ENCODE measurements at places on chromosomes 2 and 18.

DNA sequence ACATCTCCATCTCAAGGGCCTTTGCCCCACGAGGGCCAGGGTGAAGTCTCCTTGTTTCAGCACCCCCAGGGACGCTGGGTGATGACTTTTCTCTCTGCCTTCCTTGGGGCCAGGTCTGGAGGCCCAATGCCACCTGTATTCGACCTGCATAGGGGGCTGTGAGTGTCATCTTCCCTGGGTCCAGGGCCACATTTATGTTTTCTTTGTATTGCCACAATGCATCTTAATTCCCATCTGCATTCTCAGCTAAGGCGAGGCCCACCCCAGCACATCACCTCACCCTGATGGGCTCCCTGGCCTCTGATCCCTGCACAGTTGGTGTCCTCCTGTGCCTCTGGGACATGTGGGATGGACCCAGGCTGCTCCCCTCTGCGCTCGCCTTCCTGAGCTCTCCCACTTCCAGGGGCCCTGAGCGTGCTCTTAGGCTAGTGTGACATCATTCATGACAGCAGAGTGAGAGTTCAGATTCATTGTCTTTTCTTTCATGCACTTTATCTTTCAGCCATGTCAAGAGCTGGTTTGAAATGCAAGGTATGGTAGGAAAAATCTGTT, 122.0 kb upstream of the COPS8 start:
- DNase-seq, result no peak

DNA sequence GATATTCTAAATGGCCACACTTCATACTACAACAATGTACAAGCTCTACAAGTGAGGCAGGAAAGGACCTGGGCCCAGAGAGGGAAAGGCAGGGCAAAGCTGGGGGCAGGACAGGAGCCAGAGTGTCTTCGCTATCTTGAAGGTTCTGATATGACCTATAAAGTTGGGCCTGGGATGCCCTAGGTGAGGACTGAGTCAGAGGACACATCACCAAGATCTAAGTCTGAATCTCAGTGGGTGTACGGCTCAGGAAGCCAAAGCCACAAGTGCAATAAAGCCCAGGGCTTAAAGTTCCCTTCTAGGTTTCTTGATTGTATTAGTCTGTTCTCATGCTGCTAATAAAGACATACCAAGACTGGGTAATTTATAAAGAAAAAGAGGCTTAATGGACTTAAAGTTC, 219.1 kb downstream of the ALK start:
- no peak for DNase-seq

DNA sequence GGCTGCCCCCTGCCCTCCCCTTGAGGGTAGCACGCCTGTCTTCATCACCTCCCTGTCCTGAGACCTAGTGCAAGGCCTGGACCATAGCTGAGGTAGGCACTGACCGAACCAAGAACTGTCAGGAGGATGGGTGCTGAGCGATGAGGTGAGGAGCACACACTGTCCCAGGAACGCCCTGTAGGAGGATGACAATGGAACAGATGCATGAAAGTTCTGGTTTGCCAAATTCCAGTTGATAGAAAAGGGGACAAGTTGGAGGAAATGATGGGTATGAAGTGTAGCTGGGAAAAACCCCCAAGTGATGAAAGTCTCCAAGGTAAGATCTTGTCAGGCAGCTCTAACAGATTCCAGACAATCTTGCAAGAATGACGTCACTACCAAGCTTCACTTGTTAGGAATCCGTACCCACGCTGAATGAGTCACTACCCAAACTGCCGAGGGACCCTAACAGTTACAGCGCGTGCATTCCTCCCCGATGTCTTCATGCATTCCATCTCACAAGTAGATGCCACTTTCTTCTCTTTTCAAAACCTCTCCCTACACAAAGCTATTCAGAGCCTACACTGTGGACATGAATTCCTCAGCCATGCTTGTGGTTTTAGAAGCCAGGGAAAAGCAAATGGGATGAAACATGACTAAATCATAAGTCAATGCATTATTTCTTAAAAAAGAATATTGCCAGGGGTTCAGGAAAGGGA, 27.6 kb downstream of the MRPL33 start:
- no peak for DNase-seq

GRCh38 chr2:9741110-9741509, 102.2 kb upstream of the TAF1B start:
- no peak for DNase-seq

GRCh38 chr18:9838144-9838877, 47.5 kb upstream of the TXNDC2 start:
- no peak for DNase-seq

GRCh38 chr2:862355-862687, 88.3 kb upstream of the SNTG2 start:
- no peak for DNase-seq

DNA sequence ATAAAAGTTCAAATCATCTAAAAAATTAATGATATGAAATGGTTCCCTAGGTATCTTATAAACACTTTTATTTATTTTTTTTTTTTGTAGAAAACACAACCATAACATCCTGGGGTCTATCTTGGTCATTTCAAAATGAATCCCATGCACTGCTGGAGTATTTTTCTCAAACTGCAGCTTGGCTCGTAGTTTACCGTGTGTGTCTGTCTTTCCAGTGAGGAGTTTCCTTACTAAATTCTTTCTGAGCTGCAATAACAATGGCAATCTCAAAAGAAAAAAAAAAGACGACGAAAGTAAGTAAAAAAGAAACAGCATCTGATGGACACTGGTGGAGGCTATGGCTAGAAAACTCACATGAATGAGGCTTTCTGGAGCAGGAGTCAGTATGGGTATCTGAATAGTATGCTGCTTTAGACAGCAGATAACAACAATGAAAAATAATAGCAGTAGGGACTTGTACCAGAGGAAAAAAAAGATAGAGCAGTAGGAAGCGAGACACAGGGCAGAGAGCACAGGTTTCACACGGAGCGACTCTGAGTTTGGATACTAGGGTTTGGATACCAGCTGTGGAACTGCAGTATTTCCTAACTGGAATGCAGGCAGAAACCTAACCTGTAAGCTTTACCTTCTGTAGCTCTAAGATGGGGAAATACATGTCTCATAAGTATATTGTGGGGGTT, 43.5 kb downstream of the CALCRL start:
- no peak for DNase-seq

DNA sequence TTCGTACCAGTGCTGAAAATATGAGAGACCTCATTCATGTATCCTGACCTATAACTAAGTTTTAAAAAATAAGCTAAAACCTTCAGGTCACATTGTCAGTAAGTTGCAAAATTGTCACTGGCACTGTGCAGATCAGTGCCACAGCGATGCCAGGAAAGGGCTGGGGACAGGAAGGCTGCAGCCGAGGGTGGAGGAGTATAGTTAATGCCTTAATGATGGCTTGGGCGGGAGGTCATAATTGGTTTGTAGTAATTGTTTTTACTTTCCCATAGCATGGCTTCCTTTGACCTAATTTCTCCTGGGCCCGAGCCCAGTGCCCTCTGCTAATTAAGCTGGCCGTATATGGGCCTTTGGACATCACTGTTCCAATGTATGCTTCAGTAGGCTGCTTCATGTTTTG, 47.2 kb upstream of the RAB12 start:
- DNase-seq, result no peak

- DNase-seq, result no peak
Observed at GRCh38 chr18:67500522-67501205, 15.9 kb downstream of the DSEL start.

DNA sequence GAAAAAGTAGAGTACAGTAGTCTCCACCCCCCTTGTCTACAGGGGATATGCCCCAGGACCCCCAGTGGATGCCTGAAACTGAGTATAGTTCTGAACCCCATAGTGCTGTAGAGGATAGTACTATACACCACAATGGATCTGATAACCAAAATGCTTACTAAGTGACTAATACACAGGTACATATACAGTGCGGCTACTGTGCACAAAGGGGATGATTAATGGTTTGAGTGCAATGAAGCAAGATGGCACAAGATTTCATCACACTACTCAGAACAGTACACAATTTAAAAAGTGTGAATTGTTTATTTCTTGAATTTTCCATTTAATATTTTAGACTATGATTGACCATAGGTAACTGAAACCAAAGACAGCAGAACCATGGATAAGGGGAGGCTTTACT, 446.9 kb upstream of the NRP2 start:
- DNase-seq, result no peak

DNA sequence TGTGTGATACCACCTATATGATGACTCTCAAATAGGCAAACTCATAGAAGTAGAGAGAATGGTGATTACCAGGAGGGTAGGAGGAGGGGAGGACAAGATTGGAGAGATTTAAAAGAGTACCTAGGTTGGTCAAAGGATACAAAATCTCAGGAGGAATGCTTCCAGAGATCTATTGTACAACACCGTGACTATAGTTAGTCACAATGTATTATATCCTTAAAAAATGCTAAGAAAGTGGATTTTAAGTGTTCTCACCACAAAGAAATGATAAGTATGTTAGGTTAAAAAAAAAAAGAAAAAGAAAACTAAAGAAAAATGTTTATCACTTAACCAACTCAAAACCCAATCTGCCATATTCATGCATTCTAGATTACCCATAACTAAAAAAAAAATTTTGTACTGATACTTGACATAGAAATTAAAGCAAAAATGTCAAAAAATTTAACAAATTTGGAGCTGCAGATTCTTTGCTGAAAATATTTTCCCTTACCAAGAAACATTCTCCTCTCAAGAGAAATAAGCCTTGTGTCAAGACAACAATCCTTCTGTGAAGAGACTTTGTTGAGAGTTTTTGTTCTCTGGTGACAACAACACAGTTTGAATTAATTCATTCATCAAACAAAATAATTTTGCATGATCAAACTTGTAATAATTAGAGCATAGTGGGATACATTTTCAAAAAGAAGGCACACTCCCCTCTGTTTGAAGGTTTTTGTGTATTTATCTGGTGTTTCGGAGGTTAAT, 213.1 kb downstream of the DNER start:
- no peak for DNase-seq

DNA sequence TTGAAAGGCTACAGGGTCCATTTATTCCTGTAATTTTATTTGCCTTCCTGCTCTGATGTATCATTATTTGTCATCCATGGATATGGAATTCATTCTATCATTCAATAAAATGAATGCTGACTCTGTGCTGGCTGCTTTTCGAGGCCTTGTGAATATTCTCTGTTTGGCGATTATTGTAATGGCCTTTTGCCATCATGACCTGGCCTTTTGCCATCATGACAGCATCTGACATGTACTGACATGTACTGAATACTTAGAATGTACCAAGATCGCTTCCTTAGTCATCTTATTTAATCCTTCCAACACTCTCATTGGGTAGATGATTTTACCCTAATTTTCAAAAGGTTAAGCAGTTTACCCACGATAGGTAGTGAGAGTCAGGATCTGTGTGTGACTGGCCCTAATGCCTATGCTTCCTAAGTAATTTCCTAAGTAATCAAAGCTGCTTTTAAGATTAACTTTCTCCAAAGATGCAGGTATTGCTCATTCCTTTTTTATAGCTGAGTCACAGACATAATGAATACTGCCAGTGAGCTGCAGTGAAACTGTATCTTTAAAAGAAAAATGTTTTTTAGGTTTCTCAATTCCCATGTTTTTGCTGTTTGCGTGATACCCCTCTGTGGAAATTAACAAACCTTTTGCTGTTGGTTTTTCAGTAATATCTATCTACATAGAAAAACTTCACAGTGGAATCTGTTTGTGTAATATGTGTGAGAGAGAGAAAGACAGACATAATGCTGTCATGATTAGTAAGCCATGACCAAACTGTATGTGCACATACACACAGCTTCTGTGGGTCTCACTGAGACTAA, 127.8 kb downstream of the CERS6 start:
- no peak for DNase-seq

GRCh38 chr18:67788310-67789164, 272.0 kb upstream of the DSEL start:
- DNase-seq, result no peak
